Heart right ventricle (tissue), 16 donors: ENCODE measurements at places on chromosomes 1 and 21. TPM values are rescaled to one million over a fixed set of nuclear protein-coding genes. Genes with fewer than 3 reads are reported as not detected.

The PODN gene
- total RNA-seq, result 20.1 TPM

The TOR1AIP1 gene
- total RNA-seq, result 43.0 TPM

The GJA8 gene
- total RNA-seq, result not detected

The ADAM30 gene
- not detected for total RNA-seq

The NTMT2 gene
- 2.8 TPM for total RNA-seq

The ARHGEF10L gene
- 48.4 TPM for total RNA-seq

The ALX3 gene
- not detected for total RNA-seq

The FALEC gene
- not detected for total RNA-seq

The TPTE gene
- not detected for total RNA-seq

The CFHR1 gene
- total RNA-seq, result not detected

The RBM34 gene
- total RNA-seq, result 42.8 TPM

DNA sequence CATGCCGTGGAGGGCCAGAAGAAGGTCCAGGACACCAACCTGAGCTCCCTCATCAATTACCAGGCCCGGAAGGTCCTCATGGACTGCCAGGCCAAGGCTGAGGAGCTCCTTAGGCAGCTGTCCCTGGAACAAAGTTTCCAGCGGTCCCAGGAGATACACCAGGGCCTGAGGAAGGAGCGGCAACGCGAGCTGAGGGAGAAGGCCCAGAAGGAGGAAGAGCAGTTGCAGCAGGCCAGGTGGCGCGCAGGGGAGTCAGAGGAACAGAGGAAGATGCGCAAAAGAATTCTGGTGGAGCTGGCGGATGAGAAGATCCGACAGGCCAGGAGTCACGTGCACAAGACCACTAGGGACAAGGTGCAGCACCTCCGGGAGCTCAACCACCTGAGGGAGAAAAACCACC is 1.5 kb downstream of the CCDC185 start:
- DNase-seq, result no peak

DNA sequence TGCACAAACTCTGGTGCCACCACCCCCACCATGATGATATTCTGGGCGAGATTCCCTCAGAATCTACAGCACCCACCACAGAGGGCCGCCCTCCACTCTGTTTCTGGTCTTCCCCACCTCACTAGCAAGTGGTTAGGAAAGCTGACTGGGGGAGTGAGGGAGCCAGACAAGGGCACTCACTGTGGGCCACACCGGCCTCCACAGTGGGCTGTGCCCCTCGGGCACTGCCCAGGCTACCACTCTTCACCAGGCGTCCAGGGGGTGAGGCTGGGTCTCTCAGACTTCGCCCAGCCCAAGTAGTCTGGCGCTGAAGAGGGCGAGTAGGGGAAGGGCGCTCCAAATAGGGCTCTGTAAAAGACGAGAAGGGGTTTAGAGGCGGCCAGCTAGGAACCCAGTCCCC is 11.2 kb upstream of the GATAD2B start:
- DNase-seq, result no peak

- no peak for DNase-seq
Measured at GRCh38 chr1:6783221-6783620, 2.0 kb upstream of the CAMTA1 start.

- peak; percentile 38 for DNase-seq
Measured at GRCh38 chr1:192903142-192903541, 94.3 kb downstream of the RGS2 start.

GRCh38 chr1:82395440-82395839 is 594.7 kb downstream of the ADGRL2 start:
- no peak for DNase-seq

DNA sequence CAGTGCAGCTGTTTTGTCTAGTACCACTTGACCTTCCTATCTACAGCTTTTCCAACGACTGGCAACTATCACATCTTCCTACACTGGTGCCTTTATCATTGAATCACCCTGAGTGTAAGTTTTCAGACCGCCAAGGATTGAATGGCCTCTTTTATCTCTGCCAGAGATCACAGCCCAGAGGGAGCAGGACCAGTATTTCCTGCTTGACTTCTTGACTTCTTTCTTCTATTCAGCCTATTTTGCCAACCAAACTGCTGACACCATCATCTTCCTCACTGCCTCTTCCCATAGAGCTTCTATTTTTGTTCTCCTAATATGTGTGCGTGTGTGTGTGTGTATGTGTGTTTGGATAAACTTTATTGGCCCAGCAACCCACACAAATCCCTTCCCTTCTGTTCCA is 53.8 kb downstream of the SERBP1 start:
- no peak for DNase-seq

GRCh38 chr1:223704921-223705878 is 7.1 kb upstream of the CAPN2 start:
- no peak for DNase-seq

GRCh38 chr1:87887100-87887499 is 558.4 kb downstream of the LMO4 start:
- DNase-seq, result no peak

GRCh38 chr1:156912861-156913808 is 7.3 kb upstream of the LRRC71 start:
- DNase-seq, result no peak

- no peak for DNase-seq
Measured at GRCh38 chr1:153842006-153842471, 66.8 kb downstream of the SLC27A3 start.

DNA sequence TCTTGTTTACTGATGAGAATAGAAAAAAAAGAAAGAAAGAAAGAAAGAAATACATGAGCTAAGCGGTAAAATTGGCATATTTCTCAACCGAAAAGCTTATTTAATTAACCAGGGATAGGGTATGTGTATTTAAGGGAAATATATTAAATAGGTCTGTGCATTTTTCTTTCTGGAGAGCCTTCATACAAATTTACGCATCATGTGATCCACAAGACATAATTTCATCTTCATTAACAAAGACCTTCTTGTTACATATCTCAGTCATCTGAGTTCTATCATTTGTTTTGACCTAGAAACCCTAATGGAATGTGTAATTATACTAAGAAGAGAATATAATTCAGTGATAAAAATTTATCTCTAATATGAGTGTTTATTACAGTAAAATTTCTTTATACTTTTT is 37.2 kb downstream of the CFH start:
- no peak for DNase-seq

GRCh38 chr1:32695098-32695904 is 7.3 kb downstream of the SYNC start:
- DNase-seq, result peak; percentile 73

DNA sequence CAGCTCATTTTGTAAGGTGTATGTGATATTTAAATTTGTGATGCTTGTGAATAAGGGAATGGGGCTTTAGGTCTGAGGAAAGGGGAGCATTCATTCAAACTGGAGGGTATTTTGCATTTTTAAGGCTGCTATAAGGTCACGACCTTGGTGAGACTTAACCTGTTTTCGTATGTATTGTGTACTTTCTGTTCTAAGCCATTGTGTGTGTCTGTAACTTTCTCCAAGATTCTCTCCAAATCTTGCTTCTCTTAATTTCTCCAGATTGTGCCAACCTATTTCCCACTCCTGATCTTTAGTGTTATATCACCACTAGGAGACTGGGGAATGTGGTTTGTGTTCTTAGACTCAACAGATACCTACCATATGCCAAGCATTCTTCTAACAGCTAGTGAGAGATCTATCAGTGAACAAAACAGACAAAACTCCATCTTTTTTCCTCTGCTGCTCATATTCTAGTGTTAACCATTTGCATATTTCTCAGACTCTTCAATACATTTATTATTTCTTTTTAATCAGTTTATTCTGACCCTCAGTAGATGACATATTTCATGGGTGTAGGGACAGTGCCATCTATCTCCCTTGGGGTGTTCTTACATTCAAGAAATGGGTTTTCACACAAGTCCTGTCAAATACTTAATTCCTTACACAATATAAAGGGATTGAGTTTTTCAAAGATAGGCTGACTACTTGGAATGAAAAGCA is 27.5 kb downstream of the ATP1B1 start:
- DNase-seq, result no peak

GRCh38 chr1:235831148-235831547 is 35.6 kb downstream of the LYST start:
- no peak for DNase-seq

DNA sequence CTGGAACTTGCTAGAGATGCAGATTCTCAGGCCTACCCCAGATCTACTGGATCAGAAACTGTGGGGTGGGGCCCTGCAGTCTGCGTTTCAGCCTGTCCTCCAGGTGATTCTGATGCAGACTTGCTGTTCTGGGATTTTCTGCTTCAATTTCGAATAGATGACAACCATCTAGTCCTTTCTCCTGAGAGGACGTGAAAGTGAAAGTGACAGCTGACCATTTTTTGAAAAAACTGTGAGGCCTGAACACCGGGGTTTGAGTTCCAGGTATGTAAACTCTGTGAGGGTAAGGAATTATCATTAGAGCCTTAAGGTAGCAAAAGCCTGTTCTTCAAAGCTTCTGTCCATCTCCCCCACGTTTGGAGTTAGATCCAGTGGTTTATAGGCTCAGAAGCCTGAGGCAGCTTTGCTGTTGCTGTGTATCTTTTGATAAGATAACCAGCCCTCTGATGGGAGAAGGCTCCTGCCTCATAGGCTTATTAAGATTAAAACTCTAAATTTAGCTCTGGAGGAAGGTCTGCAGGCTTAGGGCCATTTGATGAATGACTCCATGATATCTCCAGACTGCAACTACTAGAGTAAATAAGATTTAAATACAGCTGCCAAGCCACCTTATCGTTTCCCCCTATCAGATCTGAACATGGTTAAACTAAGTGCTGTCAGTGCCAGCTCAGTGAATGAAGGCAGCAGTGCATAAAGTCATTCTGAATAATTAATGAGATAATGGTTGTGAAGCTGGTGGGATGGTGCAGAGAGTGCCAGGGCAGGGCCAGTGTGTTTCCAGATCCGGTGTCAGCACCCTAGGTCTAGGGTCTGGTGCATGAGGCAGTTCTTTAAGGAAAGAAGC is 335.2 kb downstream of the HHAT start:
- no peak for DNase-seq

DNA sequence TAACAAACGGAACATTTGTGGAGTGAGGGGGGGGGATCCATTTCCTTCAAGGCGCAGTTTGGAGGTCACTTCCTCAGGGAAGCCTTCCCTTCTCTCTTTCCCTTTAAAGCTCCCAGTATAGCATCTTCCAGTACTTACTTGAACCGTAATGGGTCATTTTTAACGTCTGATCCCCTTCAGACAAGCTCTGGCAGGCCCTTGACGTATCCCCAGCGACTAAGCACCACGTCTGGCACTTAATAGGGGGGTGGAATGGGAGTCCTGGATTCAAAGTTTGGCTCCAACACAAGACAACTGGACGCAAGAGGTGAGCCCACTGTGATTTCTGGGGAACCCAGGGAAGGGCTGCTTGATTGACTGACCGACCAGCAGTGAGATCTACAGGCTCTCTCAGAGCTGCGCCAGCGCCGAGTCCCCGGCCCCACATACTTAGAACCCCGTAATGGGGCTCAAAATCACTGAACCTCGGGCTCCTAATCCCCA is 441 bp downstream of the YARS1 start:
- DNase-seq, result peak; percentile 9

GRCh38 chr1:60891765-60892164 is 190.6 kb upstream of the NFIA start:
- DNase-seq, result no peak

DNA sequence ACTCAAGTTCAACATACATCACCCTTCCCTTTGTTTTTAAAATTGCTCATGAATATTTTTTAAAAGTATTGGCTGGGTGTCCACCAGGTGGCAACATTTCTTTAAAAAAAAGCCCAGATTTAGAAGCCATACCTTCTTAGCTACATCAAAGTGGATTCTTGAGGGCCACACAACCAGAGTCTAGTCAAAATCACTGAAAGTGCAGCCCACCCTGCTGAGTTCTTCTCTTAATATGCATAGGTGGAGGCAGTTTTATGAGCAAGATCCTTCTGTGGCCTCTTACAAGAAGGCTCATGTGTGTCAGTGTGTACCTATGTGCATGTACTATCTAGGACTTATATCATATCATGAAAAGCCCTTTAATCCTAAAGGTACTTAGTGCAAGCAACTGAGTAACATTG is 16.9 kb upstream of the GNG12 start:
- no peak for DNase-seq

DNA sequence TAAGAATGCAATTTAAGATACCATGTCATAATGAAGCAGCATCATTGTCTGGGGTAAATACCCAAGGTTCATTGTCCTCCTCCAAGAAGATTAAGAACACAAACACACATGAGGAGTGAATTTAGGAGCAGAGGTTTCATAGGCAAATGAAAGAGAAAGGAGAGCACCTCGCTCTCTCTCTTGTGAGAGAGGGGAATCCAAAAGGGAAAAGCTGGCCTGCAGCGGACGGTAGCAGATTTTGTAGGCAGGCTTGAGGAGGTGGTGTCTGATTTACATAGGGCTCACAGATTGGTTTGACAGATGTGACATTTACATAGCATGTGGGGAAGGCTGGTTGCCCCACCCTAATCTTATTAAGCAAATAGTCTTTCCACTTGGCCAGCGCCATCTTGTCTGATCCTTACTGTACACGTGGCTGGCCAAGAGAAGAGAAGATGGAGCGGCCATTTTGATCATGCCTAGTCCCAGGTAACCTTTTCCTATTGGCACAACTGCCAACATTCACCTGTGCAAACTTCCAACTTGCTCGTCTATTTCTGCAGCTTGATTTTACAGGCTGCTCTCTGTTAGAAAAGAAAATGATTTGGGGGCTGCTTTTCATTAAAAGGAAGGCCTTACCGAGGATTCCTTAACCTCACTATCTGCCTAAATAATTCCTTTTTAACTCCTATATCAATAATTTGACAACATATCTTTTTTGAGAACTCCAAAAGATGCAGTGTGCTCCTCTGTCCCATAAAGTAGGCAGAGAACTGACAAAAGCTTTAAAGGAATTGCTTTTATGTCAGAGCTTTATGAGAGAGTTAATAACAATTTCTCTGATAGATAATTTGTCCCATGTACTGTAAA is 16.0 kb upstream of the LRRC7 start:
- DNase-seq, result no peak
